Cerebellar nuclear complex (tissue), 1 donor: ENCODE measurements at places on chromosomes 13 and 19.

DNA sequence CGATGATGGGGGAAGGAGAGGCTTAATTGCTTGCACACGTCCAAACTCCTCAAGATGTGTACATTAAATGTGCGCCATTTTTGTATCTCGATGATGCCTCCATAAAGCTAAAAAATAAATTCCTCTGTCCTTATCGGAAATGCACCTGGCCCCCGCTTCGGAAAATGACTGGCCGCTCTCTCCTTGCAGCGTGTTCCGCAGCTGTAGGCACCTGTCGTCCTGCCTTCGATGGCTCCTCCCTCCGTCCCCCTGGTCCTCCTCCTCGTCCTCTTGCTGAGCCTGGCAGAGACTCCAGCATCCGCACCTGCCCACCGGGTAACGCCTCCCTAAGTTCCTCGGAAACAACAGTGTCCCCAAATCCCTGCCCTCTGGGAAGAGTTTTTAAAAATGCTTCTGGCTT, 1.1 kb downstream of the GALP start:
- no peak for DNase-seq

DNA sequence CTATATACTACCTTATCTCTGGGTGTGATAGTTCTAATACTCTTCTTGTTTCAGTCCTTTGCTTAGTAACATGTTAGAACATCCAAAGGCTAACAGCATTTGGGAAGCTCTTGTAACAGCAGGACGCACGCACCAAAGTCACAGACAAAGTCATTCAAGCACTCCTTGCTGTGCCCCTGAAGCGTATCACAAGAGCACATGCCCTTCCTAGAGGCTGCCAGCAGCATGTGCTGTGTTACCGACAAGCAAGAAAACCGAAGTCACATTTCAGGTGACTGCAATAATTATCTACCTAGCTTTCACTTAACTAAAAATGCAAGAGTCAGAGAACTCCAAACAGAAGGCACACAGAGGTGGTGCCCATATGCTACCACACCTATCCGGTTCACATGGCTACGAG, 194.1 kb downstream of the KLF12 start:
- DNase-seq, result no peak

GRCh38 chr19:41926028-41926762, 2.1 kb downstream of the ERFL start:
- no peak for DNase-seq

DNA sequence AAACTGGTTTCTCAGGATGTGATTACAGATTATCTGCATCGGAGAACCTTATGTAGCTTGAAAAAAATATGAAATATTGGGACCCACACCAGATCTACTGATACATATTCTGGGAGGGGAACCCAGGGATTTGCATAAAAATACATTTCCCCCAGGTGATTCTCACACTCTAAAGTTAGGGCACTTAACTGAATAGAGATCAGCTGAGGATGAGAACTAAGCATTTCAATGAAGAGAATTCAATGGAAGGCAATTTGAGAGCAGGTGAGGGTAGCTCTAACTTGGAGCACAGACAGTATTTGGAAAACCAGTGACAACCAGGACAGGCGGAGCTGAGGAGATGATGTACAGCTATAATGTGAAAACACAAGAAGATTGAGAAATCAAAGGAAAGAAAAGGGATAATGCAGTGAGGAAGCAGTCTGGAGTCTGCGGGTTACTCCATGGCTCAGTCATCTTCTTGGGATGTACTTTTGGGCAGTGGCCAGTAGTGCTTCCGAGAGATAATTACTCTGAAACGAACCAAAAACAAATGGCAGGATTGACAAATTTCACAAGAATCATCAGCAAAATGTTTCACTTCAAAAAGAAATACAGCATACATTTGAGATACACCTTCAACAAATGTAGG, 6.1 kb upstream of the OXGR1 start:
- DNase-seq, result no peak

GRCh38 chr13:46385946-46386345, 1.1 kb downstream of the RUBCNL start:
- no peak for DNase-seq

DNA sequence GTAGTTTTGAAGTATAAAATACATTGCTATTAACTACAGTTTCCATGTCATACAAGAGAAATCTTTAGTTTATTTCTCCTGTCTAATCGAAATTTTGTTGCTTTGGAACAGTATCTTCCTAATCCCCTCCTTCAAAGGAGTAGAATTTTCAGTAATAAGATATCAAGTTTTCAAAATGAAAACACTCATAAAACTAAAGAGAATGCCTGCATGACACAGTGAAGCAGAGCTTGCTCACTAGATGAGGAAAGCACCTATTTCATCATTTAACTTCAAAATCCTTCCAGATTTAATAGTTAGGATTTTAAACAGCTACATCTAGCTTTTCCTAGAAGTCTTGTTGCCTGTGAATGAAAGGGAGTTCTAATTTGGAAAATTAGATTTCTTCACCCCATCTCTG, 80.8 kb downstream of the TNFSF11 start:
- no peak for DNase-seq

GRCh38 chr13:97223037-97223710, 1.0 kb downstream of the MBNL2 start:
- DNase-seq, result no peak

GRCh38 chr19:33403221-33403972, 29.9 kb downstream of the CEBPG start:
- no peak for DNase-seq

- DNase-seq, result no peak
Measured at GRCh38 chr19:51810223-51810622, 15.3 kb downstream of the FPR3 start.

DNA sequence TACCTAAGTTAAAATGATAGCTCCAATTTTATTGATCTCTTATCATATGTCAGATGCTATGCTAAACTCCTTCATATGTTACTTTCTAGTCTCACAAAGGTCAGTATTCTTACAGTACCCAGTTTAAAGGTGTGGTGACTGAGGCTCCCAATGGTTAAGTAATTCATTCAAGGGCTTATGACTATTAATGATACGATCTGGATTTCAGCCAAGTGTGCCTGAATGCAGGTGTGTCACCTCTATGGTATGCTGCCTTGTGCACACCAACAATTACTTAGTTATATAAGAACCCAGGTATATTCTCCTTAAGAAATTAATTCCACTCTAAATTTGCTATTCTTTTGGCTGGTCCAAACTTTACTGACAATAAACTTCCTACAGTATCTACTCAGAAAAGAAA, 84.6 kb upstream of the TRPC4 start:
- no peak for DNase-seq

DNA sequence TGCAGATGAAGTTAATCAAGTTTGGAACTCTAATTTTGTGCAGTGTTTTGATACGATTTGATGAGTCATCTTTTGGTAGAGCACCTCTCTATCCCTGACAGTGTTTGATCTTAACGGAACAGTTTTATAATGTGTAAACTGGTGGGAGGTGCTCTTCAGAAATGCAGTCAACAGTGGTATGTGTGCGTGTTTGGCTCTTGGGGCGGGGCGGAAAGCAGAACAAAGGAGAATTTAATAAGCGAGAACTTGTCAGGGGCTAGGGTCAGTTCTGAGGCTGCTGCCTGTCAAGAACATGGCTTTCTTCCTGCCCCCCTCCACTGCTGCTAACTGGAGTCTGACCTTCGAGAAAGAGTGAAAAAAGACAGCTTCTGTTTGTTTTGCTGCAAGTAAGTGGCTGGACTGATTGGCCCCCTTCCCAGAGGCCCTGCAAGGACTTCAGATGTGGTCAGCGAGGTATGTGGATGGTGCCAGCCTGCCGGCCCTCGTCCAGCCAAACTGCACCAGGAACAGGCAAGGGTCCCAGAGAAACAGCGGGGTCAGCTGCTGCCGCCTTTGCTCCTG, 40.8 kb downstream of the BBC3 start:
- no peak for DNase-seq

- DNase-seq, result no peak
Measured at GRCh38 chr19:37874784-37875183, 31.6 kb downstream of the WDR87 start.

DNA sequence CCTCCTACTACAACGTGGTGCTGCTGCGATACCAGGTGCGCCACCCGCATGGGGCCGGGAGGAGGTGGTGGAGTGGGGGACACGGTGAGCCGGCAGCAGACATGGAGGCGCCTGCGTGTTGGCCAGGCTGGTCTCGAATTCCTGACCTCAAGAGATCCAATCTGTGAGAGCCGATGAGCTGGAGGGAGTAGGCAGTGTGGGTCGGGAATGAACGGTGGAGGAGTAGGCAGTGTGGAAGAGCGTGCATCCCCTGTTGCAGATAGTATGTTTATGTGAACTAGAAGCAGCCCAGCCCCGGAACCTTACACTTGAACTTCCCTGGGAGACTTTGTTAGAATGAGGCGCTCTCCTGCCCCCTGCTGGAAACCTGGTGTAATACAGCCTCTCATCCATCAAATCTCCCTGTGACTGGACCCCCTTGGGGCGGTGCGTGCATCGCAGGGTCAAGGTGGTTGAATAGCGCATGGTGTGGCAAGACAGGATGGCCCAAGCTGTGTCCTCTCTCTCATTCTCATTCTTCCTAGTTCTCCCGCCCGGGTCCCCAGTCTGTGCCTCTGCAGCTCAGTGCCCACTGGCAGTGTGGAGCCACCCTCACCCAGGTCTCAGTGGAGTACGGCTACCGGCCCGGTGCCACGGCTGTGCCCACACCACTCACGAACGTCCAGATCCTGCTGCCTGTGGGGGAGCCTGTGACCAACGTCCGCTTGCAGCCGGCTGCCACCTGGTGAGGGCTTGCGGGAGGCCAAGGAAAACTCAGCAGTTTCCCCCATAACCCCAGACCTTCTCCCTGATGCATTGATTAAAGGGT, 10.5 kb upstream of the B3GNT3 start:
- peak; percentile 21 for DNase-seq

DNA sequence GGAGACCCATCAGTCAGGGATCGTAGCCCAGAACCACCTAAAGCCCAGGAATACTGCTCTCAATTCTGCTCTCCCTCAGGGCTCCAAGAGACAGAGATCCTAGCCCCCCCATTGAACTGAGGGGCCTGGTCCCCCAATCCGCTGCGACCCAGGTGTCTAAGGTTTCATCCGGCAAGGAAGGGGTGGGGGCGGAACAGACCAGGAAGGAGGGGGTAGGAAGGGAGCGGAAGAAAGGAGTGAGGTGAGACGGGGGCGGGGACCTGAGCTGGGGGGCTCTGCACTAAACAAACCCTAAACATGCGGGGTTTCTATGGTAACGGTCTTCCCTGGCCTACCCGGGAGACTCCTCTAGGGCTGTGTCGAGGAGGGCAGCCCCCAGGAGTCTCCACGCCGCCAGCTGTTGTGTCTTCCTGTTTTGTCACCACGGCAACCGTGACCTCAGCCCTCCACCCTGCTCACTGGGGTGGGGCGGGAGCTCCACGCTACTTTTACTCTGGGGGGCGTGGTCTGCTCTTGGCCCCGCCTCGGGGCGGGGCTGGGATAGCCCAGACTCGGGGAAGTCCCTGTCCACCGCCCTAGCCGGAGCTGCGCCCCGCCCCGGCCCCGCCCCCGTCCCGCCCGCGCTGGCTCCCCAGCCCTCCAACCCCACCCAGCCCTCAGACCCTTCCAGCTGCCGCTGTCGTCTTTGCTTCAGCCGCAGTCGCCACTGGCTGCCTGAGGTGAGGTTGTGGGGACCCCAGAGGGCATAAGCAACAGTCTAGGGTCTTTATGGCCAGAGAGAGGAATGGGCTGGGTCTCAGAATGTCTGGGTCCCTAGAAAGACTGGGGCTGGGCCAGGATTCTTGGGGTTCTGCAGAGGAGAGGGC, at the start of gene MYADM:
Gene MYADM, plus strand, starts transcription at position 659 of the 866 bp plus-strand sequence. CDS start 5,647 bp downstream, outside the sequence.
- peak; percentile 80 for DNase-seq

- DNase-seq, result no peak
Measured at GRCh38 chr19:46213156-46213555, 16.4 kb upstream of the IGFL1 start.

DNA sequence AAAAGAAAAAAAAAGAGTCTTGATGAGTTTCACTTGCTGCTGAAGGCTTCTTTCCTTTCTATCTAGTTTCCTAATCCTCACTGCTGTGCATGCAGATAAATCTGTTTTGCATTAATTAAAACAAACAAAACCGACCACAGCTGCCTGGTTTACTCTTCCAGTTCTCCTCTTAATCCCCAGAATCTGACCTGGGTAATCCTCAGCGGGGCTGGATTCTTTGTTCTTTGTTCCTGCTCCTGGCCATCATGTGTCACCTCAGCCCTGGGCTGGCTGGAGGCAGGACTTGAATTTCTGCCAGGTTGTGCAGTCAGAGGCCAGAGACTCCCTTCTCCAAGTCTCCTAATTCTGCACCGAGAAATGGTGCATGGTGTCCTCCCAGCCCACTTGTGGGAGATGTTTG, 52.2 kb upstream of the CYP4F8 start:
- no peak for DNase-seq

- DNase-seq, result no peak
Measured at GRCh38 chr13:75961911-75962310, 325.8 kb downstream of the LMO7 start.

- no peak for DNase-seq
Measured at GRCh38 chr13:52454459-52454819, 839 bp upstream of the CKAP2 start.

- no peak for DNase-seq
Measured at GRCh38 chr13:111153977-111154332, 38.8 kb downstream of the ARHGEF7 start.

- DNase-seq, result peak; percentile 74
Measured at GRCh38 chr19:4065430-4066175, 1.1 kb downstream of the ZBTB7A start.

DNA sequence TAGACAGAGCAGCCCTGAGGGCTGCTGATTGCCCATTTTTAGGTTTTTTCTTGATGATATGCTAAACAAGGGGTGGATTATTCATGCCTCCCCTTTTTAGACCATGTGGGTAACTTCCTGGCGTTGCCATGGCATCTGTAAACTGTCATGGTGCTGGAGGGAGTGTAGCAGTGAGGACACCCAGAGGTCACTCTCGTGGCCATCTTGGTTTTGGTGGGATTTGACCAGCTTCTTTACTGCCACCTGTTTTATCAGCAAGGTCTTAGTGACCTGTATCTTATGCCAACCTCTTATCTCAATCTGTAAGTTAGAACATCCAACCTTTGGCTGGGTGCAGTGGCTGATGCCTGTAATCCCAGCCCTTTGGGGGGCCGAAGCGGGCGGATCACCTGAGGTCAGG, 148.0 kb downstream of the PTPRS start:
- DNase-seq, result no peak

- DNase-seq, result no peak
Measured at GRCh38 chr13:113552079-113552478, 32.5 kb upstream of the TFDP1 start.

DNA sequence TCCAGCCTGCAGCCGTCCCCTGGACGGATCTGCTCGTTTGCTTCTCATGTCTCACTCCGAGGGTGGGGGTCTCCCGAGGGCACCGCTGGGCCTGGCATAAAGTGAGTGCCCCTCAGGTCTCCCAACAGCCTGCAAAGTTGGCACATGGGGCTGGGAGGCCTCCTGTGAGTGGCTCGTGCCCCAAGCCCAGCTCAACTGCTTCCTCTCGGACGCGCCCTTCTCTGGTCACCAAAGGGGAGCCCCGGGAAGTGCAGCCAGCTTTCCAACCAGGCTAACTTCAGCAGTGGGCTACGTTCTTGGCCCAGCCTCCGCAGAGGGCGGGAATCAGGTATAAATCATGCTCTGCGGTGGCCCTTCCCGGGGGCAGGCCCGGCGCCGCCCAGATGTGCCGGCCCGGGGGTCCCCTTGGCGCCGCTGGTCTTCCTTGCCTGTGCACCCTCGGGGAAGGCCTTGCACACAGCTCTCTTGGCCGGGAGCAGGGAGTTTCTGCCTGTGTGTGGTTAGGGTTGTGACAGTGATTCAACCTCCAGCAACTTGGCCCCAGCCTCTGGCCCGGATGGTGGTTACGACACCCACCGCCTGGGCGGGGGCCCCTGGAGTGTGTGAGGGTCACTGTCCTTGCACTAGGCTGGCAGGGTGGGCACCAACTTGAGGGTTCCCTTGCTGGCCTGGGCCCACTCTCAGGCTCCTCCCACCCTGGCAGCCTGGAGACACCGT, 20.7 kb downstream of the CEBPG start:
- no peak for DNase-seq
